ENCODE measurements at places on chromosomes 12 and 14. TPM values are rescaled to one million over a fixed set of nuclear protein-coding genes. Genes with fewer than 3 reads are reported as not detected.

SYCP3 gene
- total RNA-seq, result 0.21 TPM

ESR2 gene
- 1.7 TPM for total RNA-seq

KRT71 gene
- total RNA-seq, result not detected

ELK3 gene
- 42.9 TPM for total RNA-seq

BTBD6 gene
- 28.6 TPM for total RNA-seq

NOVA1 gene
- total RNA-seq, result 31.6 TPM

TPPP2 gene
- not detected for total RNA-seq

BRI3BP gene
- total RNA-seq, result 5.5 TPM

RAP1B gene
- 302 TPM for total RNA-seq

RNASE3 gene
- total RNA-seq, result not detected

INHBC gene
- not detected for total RNA-seq
